Activated T-helper 2 cell treated with anti-CD3 and anti-CD28 coated beads, Interferon-gamma antibody, Interleukin-2, Interleukin-4, amounts not matched to agents 10 μg/mL and 5 μg/mL and 100 μg/mL, durations not matched to agents 14 hours and 24 hours and 36 hours (primary cell): ENCODE measurements at places on chromosomes 6 and 20. TPM values are rescaled to one million over a fixed set of nuclear protein-coding genes. Genes with fewer than 3 reads are reported as not detected.

The ACOT13 gene
- total RNA-seq: 30.2 and 36.6 TPM in 2 replicates

The ZNF343 gene
- 13.5 and 15.4 TPM in 2 replicates for total RNA-seq

The THBD gene
- total RNA-seq: not detected in 2 replicates

The TRMT11 gene
- 23.9 and 25.4 TPM in 2 replicates for total RNA-seq

The RAD21L1 gene
- 0.32 TPM in 1 of 2 replicates, not detected in the other for total RNA-seq

The BLOC1S5 gene
- 21.2 and 25.4 TPM in 2 replicates for total RNA-seq

The LGSN gene
- total RNA-seq: not detected in 2 replicates

The DZANK1 gene
- total RNA-seq: 1.3 TPM in 2 replicates

The SH3BGRL2 gene
- 0.09 TPM in 1 of 2 replicates, not detected in the other for total RNA-seq

The PTGIS gene
- total RNA-seq: 31.0 and 31.3 TPM in 2 replicates

The ZC2HC1B gene
- total RNA-seq: not detected in 2 replicates

The B3GAT2 gene
- not detected in 2 replicates for total RNA-seq

The CNR1 gene
- not detected in 2 replicates for total RNA-seq

The STX11 gene
- 19.2 and 19.7 TPM in 2 replicates for total RNA-seq

The HRH3 gene
- total RNA-seq: not detected in 2 replicates

The EYS gene
- not detected in 2 replicates for total RNA-seq

The IPCEF1 gene
- total RNA-seq: 0.34 and 0.69 TPM in 2 replicates

The KCNK5 gene
- 41.5 and 42.6 TPM in 2 replicates for total RNA-seq
